ENCODE measurements at places on chromosomes 7 and 10.

GRCh38 chr7:148253629-148254028 lies 336.9 kb upstream of the C7orf33 start:
- DNase-seq: no peak

GRCh38 chr10:1172256-1172984 lies 116.2 kb downstream of the WDR37 start:
- DNase-seq: no peak

GRCh38 chr10:14456218-14456869 lies 125.6 kb upstream of the FRMD4A start:
- DNase-seq: no peak

DNA sequence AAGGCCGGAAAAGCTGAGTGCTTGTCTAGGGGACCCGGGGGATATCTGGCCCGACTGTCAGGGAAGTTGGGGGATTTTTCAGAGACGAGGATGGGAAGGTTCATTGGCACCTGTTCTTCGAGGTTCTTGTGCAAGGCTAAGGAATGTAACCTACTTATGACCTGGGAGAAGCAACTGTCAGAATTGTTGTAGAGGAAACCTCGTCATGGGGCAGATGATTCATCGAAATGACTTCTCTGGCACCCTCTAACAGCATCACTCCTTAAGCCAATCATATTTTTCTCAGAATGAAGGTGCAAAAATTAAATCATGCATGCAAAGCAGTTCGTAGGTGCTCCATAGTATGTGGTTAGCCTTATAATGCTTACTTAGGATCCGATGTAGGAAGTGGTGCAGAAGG lies 58.6 kb downstream of the PLXDC2 start:
- no peak for DNase-seq

GRCh38 chr10:94630017-94630688 lies 53.4 kb upstream of the CYP2C18 start:
- DNase-seq: no peak

GRCh38 chr10:79454259-79454658 lies 8.8 kb upstream of the ZCCHC24 start:
- DNase-seq: no peak

GRCh38 chr10:104906112-104906511 lies 265.0 kb downstream of the SORCS3 start:
- no peak for DNase-seq

DNA sequence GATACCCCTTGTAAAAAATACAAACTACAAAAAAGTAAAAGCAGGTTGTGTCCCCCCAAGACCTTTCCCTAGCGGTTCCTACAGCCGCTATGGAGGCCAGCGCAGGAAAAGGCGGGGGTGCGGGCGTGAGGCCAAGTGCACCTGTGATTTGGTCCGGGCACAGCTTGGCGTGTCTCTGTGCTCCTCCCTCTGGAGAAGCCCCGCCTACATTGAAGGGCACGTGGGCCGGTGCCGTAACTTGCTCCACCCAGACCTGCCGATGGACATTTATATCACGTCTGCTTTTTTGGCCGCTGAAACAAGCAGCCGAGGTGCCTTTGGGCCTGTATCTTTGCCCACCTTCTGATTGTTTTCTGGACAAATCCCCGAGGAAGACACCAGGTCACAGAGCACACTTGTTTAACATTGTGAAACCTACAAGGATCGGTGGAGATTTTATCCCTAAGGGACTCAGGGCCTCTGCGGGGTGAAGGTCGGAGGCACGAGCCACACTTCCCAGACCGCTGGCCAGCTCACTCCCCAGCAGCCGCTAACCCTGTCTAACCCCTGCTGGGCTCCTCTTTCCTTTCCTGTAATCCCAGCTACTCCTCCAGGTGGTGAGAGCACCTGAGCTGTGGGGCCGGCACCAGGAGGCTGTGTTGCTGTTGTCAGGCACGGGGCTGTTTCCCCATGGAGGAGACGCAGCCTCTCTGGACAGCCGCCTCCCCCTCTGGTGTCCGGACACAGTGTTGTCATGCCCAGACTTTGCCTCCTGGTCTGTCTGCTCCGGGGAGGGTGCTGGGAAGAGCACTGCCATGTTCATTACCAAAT lies 18.8 kb upstream of the INPP5A start:
- DNase-seq: no peak

GRCh38 chr10:44882166-44882720 lies 28.9 kb upstream of the TMEM72 start:
- DNase-seq: no peak

- DNase-seq: no peak
Measured at GRCh38 chr10:113216102-113216501, 266.1 kb downstream of the TCF7L2 start.

DNA sequence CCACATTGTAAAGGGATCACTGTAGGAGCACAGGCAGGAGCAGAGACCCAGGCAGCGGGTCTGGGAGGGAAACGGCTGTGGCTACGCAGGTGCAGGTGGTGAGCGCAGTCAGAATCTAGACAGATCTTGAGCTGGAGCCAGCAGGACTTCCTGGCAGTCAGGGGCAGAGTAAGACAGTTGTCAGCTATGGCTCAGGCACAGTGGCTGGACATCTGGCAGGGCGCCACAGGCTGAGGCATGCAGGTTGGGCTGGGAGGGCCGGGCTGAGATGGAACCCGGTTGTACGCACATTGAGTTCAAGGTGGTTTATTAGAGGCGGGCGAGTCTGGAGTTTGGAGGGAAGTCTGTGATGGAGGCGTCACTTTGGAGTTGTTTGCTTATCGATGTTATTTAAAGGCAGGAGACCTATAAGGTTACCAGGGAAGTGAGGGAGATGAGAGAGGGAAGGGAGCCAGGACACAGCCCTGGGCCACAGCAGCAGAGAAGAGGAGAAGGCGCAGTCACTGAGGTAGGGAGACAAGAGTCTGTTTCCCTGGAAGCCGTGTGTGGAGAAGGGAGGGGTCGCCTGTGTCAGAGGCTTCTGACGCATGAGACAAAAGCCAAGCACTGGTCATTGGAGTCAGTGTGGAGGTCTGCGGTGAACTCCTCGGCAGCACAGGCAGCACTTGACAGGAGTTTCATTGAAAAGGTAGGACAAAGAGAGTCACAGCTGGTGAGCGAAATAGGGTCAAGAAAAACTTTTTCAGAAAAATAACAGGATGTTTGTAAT lies 73.8 kb downstream of the LANCL2 start:
- no peak for DNase-seq

DNA sequence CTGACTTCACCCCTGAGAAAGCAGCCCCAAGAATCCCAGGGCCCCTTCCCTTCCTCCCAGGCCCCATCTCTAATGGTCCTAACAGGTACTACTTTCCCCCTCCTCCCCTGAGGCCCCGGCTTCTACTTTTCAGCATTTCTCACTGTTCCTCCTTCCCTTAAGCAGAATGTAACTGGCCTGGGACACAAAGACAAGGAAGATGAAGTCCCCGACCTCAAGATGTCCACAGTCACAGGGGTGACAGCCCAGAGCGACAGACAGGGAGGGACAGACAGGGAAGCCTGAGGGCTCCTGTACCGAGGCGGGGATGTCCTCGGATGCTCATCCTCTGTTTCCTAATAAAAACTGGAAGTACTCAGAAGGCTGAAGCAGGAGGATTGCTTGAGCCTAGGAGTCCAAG lies 11.6 kb downstream of the AOC1 start:
- DNase-seq: no peak

- DNase-seq: no peak
Measured at GRCh38 chr7:133367561-133367960, 114.7 kb downstream of the EXOC4 start.

DNA sequence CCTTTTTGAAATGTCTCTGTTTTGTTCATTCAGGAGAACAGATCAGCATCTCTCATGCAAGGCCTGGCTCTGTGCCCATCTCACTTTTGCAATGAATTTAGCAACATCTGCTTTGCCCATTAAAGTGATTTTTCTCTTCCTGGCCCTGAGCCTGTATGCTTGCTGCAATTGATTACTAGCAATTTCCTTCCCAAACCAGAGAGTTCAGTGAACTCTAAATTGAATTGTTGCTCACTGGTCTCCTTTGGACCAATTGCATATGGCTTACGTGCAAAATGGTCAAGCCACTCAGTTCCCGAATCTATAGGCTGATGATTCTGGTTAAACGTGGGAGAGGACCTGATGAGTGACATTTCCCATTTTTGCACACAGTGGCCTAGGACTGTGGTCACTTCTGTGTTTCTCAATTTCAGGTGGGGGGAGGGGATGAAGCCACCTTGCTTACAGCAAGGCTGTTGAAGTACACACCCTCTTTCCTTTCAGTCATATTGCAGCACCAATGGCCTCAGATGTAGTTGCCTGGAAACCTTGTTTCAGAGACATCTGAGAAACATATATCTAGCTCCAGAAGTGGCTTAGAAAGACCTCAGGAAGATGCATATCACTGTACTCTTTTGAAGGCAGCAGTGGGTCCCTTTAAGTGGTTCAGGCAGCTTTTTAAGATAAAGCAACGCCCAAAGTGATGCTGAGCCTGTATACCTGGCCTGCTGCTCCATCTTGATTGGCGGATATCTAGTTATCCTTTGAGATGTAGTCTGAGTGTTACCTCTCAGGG lies 201.4 kb downstream of the PTEN start:
- DNase-seq: peak; percentile 64

Data from CD4-positive, alpha-beta T cell treated with Interleukin-6 at 100 ng/mL for 8 hours (primary cell).